ENCODE measurements at places on chromosomes 16 and 17. TPM values are rescaled to one million over a fixed set of nuclear protein-coding genes. Genes with fewer than 3 reads are reported as not detected.

GRCh38 chr16:88770461-88771293 is 14.3 kb downstream of the PIEZO1 start:
- DNase-seq: peak; percentile 85

GRCh38 chr17:50355701-50356341 is 9.9 kb downstream of the XYLT2 start:
- DNase-seq: no peak

- no peak for DNase-seq
Measured at GRCh38 chr17:29225396-29225795, 21.3 kb upstream of the CRYBA1 start.

DNA sequence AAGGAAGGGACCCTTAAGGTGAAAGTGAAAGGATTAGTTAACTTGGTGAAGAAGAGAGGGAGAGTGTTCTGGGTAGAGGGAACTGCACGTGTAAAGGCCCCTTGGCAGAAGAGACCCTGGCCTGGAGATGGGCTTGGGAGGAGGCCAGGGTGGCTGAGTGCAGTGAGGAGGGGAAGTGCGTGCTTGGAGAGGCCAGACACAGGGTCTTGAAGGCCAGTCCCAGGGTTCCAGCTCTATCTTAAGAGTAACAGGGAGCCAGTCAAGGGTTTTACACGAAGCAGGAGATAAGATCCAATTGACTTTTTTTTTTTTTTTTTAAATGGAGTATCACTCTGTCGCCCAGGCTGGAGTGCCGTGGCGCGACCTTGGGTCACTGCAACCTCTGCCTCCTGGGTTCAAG is 15.2 kb upstream of the DOK4 start:
- no peak for DNase-seq

DNA sequence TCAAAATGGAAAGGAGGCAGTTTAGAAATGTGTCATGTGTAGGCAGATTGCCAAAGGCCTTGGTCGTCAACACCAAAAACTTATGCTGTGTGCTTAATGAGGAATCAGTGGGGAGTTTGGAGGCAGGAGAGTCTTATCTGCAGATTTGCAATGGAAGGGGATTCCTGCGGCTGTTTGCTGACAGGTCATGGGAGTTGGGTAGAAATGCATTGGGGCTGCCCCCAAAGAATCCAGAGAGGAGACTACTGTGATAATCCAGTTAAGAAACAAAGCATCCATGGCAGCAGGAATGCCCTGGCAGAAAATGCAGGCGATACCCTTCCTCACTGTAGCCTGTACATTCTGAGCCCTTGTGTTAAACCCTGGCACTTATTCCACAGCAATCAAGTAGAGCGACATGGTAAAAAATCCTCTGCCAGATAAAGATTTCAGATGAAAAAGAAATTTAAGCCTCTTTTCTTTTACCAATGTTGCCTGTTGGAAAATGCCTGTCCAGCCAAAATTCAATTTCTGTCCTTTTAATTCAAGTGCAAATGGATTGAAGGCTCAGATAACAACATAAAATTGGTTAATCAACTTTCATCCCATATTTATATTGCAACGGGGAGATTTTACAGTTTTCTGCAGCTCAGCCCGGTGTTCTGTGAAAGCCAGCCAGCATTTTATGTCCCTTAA is 491.0 kb upstream of the CDH5 start:
- DNase-seq: no peak

DNA sequence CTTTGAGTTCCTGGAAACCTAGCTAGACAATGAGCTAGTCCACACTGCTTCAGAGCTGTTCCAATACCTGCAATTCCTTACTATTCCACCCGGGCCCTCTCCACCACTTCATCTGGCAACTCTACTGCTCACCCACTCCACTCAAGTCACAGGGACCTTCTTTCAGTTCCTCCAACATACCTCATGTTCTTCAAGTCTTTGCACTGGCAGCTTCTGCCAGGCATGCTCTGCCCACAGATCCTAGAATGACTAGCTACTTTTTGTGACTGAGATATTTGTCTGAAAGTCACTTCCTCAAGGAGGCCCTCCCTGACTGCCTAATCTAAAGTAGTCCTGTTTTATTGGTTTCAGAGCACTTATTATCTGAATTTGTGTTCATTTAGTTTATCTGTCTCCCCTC is 86.4 kb downstream of the TEX14 start:
- DNase-seq: no peak

GRCh38 chr16:75024594-75024993 is 25.8 kb downstream of the ZNRF1 start:
- no peak for DNase-seq

GRCh38 chr16:61233713-61234112 is 802.5 kb downstream of the CDH8 start:
- peak; percentile 30 for DNase-seq

PAQR4 gene
- polyA plus RNA-seq: 12.5 TPM

TMEM100 gene
- polyA plus RNA-seq: 23.8 TPM

NPIPA8 gene
- 0.75 TPM for polyA plus RNA-seq

AARS1 gene
- 82.5 TPM for polyA plus RNA-seq

TEKT3 gene
- 1.0 TPM for polyA plus RNA-seq

LIMD2 gene
- polyA plus RNA-seq: 28.8 TPM

TBC1D3I gene
- not detected for polyA plus RNA-seq
